ENCODE measurements at places on chromosomes 7 and 10.

GRCh38 chr10:125521721-125522680, 161.0 kb downstream of the TEX36 start:
- DNase-seq = no peak

GRCh38 chr10:72062382-72062781, 26.0 kb downstream of the SPOCK2 start:
- DNase-seq = no peak

GRCh38 chr7:24049296-24049695, 234.7 kb upstream of the NPY start:
- DNase-seq = no peak

DNA sequence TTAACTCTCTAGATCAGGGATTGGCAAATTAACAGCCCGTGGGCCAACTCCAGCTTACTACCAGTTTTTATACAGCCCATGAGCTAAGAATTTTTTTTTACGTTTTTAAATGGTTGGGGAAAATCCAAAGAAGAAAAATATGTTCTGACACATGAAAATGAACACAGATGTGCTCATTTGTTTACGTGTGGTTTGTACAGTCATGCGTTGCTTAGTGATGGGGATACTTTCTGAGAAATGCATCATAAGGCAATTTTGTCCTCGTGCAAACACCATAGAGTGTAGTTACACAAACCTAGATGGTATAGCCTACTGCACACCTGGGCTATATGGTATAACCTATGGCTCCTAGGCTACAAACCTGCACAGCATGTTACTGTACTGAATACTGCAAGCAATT, 8.3 kb upstream of the SMKR1 start:
- no peak for DNase-seq

- DNase-seq = no peak
Measured at GRCh38 chr7:43516581-43517342, 66.1 kb upstream of the STK17A start.

GRCh38 chr10:85527616-85528317, 838.8 kb downstream of the GRID1 start:
- DNase-seq = no peak

- DNase-seq = no peak
Measured at GRCh38 chr7:114678116-114678515, 243.8 kb upstream of the MDFIC start.

DNA sequence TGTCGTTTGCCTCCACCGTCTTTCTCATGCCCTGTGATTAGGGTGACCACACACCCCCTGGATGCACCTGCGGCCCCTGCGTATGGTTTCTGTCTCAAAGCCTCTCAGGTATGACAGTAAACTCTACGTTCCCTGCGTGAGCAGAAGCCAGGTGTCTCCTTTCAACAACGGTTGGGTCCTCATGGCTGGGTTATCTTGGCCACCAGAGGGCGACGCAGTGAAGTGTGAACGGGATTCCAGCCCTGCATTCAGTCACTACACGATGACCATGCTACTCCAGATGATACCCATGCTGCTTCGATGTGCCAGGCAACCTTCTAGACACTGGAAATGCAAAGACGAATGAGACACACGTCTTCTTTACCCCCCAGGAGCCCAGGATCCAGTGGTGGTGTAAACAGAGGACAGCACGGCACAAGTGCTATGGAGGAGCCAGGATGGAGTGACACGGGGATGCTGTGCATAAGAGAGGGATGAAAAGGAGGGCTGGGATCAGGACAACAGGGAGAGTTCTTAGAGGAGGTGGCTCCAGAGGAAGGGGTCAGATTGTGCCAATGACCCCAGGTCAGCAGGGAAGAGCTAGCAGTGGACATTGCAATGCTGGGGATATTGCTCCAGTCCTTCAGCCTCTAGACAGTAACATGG, 228.1 kb upstream of the PFKP start:
- no peak for DNase-seq

- no peak for DNase-seq
Measured at GRCh38 chr10:6704896-6705295, 124.8 kb upstream of the PRKCQ start.
